EH (cell line): ENCODE measurements at places on chromosomes 7 and 10.
A peak's percentile ranks its signal among the peaks of the same experiment; 100 is the strongest.

GRCh38 chr10:35743851-35744250 is 101.8 kb upstream of the FZD8 start:
- no peak for DNase-seq

GRCh38 chr7:28029051-28029450 is 151.5 kb downstream of the JAZF1 start:
- peak; percentile 80 for DNase-seq

GRCh38 chr7:50808282-50808888 is 25.7 kb upstream of the GRB10 start:
- DNase-seq: no peak

GRCh38 chr7:134992626-134993179 is 6.4 kb downstream of the AGBL3 start:
- no peak for DNase-seq

GRCh38 chr7:2336626-2337299 is 17.9 kb upstream of the EIF3B start:
- DNase-seq: no peak

DNA sequence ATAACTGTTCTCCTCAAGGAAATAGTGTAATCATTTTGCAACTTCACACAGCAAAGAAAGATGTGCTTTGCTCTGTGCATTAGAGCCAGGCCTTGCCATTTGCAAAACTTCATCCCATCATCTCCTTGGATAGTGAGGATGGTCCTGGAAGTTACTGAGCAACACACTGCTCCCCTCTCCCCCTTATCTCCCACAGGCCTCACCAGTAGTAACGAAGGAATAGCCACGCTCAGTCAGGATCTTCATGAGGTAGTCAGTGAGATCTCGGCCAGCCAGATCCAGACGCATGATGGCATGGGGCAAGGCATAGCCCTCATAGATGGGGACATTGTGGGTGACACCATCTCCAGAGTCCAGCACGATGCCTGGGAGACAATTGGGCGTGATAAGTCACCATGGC is 11.5 kb downstream of the ACTA2 start:
- no peak for DNase-seq

DNA sequence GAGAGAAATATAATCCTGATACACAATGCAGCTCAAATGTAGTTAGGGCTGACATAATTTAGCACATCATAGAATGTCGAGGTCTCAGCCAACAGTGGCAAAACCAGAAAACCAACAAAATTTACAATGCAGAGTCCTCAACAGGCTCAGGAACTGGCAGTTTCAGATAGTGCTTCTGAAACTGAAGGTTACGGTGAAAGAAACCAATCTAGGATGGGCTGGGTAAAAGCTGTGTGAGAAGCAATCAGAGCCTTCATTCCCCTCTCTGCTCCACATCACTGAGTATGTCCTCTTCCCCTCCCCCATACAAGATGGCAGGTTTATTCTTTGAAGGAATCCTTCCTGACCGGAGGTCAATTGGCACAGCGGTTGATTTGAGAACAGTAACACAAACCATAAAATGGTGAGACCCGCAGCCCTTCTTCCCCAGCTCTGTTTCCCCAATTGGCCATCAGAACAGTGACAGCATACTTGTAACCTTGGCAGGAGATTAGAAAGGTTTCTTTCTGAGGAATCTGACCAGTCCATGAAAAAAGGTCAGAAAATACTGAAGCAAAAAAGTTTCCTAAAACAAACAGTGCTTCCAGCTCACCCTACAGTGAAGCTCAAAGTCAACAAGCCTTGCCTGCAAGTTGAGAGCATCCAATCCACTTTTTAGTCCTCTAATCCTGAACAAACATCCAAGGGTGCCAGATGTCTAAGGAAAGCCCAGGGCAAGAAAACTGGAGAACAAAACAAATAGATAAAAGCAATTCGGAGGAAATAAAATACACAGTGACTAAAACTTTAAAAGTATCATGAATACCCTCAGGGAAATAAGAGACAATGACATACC is 53.9 kb upstream of the IL6 start:
- DNase-seq: no peak

DNA sequence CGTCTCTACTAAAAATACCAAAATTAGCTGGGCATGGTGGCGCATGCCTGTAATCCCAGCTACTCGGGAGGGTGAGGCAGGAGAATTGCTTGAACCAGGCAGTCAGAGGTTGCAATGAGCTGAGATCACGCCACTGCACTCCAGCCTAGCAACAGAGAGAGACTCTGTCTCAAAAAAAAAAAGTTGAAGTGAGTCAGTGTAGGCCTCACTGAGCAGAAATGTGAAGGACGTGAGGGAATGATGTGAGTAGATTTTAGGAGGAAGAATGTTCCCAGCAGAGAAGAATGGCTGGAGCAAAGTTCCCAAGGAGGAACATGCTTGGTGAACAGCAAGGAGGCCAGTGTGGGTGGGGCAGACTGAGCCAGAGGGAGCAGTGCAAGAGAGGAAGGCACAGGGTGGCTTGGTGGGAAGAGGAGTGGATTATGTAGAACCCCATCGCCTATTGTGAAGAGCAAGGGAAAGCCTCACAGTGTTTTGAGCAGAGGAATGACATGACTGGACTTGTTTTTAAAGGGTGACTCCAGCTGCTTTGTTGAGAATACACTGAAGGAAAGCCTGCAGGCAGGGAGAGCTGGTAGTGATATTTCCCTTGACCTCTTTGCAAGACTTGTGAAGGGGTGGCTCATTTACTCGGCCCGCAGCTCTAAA is 708.7 kb downstream of the SUGCT start:
- DNase-seq: peak; percentile 84

DNA sequence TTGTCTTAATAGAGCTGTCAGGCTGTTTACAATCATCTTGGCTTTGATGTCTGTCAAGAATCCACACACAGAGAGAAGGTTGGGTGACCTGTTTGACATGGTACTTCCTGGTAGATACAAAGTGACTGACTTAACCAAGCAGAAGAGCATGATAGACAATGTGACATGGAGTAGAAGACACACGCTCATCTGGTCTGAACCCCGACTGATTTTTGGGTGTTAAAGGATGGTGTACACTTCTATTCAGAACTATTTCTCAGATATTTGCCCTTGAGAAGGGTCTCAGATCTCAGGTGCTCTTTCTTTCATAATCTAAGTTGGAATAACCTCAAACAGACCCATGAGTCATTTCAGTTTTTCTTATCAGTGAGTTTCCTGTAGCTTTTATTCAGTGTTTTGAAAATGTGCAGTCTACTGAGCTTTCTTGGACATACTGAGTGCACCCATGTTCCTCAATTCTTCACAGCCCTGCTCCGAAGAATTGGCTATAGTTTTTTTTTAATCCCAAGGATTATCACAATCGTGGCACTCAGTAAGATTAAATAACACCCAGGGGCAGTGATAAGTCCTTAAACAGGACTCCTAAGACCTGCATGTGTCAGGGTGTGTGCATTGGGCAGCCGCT is 46.4 kb upstream of the NXPH1 start:
- DNase-seq: no peak

DNA sequence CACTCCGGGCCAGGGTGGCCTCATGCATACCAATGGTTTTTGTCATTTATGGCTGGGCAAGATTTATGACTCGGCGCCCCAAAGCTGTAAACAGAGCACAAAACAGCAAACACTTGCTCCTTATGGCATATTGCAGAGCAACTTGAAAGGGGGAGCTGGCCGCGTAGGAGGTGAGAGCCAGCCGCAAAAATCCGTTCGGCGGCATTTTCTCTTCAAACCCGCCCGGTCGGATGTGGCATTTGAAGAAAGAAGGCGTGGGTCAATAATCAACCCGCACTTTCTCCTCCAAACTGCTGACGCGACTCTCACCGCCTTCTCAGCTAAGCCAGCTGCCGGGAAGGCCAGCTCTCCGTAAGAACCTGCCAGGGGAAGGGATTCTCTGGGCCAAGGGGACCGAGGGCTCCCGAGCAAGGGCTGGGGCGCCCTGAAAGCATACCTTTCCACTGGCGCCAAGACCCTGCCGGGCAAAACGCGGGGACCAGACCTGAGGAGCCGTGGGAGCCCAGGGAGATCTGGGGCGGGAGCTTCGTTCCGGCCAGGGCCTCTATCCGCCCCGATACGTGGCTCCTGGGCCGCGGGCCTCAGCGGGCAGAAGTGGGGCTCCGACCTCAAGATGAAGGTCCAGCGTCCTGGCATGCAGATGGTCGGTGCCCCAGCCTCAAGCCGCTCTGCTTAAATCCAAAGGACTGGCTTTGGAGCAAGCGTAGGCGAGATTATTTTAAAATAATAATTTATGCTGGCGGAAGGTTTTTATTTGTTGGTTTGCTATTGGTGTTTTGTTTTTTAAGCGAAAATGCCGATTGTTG is 12.9 kb upstream of the HOXA2 start:
- peak; percentile 54 for DNase-seq

- peak; percentile 49 for DNase-seq
These were observed 683.2 kb downstream of the LRMDA start for GRCh38 chr10:76114581-76115001.

DNA sequence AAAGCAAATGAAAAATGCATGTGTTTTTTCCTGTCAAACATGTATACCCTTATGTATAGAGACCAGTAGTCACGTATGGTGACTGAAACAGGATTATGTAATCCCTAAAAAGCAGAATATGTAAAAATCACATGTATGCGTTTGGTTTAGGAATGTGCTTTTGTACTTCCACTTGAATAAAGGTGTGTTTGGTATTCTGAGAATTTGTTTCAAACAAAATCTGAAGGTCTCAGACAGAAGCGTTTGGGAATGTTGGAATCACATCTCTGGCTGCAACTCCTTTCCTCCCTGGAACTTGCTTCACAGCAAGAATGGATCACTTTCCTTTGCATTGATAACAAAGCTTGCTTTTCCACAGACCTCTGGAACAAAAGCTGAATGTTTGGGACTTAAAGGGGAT is 17.8 kb downstream of the ZNF655 start:
- no peak for DNase-seq

DNA sequence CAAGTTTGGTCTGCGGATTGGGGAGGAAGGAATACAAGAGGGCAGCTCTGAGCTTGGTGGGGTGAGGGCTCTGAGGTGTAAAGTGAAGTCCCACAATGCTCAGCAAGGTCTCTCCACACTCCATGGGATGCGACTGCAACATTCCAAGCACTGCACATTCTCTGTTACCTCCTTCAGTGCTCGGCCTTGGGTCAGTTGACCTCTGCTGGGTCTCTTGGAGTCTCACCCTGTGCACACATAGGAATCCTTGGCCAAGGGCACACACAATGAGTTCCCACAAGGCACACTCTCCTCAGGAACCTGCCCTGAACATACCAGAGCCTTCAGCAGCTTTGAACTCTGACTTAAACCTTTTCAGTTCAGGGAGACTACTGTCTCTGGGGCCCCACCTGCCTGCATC is 2.4 kb upstream of the WDFY4 start:
- DNase-seq: no peak

GRCh38 chr7:137913985-137914384 is 67.2 kb upstream of the DGKI start:
- DNase-seq: no peak

DNA sequence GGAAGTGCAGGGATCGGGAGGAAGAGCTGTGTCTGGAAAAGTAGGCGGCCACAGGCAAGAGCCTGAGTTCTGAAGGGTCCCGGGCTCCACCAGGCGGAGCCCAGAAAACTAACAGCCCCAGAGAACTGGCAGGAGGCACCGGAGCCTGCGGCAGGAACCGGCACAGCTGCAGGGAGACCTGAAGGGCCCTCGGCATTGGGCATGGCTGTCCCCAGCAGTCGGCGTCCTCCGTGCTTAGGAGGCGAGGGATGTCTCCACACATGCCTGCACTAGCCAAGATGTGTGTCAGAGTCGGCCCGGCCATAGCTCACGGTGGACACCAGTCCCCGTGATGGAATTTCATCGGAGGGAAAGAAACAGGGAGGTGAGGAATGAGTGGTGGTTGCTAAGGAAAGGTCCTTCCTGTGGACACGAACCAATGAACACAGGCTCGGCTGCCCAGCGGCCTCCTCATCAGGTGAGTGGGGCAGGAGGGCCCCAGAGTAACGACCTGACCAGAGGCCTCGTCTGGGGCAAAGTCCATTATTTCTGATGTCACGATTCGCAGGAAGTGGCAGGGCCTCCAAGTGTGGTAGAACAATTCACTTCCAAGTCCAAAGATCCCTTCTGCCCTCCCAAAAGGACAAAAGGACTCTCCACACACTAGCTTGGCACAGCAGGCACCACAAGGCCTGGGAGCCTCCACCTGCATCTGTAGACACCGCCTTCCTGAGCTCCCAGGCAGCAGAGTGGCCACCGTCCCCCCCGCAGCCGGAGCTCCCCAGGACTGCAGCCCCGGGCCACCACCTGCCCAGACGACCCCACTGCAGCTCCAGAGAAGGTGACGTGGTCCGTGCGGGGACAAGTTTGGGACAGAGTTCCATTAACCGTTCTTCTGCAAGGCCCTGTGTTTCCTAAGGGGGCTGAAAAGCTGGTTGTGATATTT is 444.2 kb downstream of the PTPRN2 start:
- DNase-seq: no peak

GRCh38 chr7:24438232-24438631 is 135.0 kb upstream of the PALS2 start:
- no peak for DNase-seq

- DNase-seq: peak; percentile 1
These were observed 241.4 kb downstream of the LRMDA start for GRCh38 chr10:75672842-75673241.

DNA sequence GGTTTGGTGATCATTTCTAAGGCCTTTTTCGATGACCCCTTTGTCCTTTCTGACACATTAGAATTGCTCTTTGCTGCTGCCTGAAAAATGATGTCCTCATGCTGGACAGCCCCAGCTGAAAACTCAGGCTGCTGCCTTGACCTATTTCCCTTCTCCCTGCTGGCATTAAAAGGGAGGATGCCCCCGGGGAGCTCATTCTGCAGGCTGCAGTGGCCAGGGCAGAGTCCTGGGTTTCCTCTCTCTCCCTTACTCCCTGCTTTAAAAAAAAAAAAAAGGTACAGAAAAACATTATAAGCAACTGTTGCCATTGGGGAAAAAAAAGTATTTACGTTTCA is 35.4 kb downstream of the LRRC4 start:
- DNase-seq: peak; percentile 25

- peak; percentile 59 for DNase-seq
These were observed 10.6 kb downstream of the DBF4 start for GRCh38 chr7:87886875-87887274.

GRCh38 chr7:33191340-33191739 is 62.0 kb downstream of the BBS9 start:
- no peak for DNase-seq

DNA sequence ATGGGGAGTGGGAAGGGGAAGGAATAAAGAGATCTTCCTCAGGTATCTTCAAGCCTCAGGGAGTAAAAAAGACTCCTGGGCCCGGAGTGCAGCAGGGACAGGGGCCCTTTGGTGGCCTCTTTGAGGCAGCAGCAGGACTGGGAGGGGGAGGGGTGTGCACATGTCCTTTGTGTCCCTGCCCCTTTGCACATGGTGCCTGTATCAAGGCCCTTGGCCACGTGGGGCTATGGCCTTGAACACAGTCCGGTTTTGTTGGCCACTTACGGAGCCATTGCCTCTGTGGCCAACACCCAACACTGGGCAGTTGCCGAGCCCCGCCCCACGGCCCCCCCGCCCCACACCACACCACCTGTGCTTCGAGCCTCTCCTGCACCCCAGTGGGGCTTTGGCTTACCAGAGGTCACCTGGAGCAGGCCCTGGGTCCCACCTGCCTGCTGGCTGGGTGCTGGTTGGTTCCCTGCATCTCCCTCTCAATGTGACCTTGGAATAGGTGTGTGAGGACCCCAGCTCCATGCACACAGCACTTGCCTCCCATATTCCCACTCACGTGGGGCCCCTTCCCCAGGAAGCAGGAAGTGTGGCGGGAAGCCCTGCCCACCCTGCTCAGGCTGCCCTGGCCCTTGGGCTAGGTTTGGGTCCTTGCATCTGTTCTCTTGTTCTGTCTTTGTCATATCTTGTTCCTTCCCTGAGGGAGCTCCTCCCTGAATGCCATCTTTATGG is 5.4 kb downstream of the SAP25 start:
- no peak for DNase-seq
